ENCODE measurements at places on chromosomes 3 and 15.

DNA sequence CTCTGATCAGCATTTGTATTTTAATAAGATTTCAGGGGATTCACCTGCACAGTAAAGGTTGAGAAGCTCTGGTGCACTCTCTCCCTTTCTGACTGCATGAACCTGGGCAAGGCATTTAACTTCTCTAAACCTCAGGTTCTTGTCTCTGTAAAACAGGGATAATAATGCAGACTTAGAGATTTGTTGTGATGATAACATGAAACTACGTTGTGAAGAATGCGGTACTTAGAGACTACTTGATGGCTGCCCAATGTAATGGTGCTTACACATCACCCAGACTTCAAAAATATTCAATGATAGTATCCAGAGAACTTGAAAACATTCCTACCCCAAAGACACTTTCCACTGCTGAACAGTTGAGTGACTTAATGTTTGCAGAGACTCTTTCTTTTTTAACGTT is 19.8 kb upstream of the TNFSF10 start:
- no peak for DNase-seq

DNA sequence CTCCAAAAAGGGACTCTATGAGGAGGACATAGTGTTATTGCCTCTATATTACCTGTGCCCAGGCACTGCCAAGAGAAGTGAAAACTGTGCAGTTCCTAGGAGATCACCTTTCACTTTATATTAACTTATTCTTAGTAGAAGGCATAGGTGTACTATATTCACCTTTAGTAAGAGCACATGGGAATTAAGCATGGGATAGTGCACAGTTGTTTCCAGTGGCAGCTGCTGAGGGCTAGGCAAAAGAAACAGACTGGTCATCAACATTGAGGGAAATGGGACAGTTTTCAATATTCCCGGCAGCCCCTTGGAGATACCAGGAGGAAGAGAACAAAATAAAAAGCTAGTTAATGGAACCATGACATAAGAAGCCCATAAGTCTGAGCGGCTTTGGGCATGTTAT is 100.9 kb downstream of the PLCL2 start:
- DNase-seq, result no peak

DNA sequence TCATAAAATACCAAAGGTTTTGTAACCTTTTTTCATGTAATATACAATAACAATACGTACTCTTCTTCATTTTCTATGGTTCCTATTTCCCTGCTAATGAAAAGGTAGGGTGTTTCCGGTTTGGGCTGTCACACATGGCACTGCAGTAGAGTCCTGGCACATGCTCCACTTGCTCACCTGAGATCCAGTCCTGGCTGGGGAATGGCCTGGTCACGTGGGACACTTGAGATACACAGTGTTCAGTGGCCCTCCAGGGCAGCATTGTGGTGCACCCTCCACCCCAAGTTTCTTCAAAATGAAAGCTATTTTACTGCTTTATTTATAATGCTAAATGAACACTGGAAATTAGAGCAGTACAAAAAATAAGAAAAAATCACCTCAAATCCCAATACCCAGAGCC is 23.2 kb downstream of the MRPS25 start:
- DNase-seq, result no peak

- no peak for DNase-seq
Observed at GRCh38 chr3:140334132-140334929, 343.5 kb upstream of the TRIM42 start.

DNA sequence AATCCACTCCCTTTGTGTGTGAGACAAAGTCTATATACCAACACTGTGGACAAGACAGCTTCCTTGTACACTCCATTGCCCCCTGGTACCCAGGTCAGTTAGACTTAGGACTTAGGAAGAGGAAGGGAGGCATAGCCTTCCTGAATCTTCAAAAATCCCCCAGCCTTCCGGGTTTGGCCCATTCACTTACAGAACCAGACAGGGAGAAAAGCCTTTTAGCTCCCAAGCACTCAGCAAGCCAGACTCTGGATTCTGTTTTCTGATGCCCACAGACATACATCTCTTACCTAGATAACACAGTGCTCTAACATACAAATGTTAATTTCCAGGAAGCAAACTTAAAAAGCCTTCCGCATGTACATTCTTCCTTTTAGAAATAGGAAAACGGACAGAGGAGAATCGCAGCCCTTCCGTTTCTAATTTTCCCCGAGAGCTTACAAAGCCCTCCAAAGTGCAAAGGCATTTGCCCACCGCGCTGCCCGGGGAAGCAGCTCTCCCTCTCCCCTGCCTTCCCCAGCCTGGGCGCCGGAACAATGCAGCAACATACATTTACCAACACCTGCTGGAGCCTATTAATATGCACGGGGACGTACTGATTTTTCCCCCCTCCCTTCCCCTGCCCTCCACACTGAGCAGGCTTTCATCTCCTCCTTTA is 442.0 kb downstream of the MAGI1 start:
- DNase-seq, result no peak

DNA sequence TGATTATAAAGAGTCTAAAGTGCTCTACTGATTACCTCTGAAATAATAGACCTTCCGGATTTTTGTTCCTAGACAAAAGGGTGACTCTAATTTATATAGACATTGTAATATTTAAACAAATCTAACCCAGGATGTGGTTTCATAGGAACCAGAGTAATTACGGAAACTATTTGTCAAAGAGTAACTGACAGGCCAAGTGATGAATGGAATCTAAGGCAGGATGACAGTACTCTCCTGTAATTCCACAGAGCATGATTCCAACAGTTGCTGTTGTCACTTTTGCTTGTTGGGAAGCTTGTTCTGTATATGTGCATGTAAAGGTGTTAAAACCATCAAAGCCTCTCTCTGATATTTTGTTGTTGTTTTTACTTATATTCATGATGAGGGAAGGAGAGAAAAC is 1141.0 kb downstream of the IGSF11 start:
- DNase-seq, result no peak

DNA sequence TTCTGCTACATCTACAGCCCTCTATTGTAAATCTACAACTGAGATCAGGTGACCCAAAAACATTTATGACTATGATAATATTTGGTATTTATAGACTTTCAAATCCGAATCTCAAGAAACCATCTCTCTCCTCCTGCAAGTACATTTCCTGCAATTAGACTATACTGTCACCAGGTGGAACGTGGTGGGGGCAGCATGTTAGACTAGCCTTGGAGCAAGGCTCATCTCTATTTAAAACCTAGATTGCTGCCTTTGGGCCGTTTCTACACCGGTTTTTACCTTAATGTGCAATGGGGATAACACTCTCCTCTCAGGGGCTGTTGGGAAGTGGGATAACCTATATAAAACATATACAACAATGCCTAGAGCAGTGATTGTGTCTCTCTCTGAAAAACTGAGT is 3.8 kb upstream of the KATNBL1 start:
- DNase-seq, result no peak

GRCh38 chr15:54594115-54594514 is 602.6 kb downstream of the RSL24D1 start:
- DNase-seq, result no peak
